RWPE1 (cell line): ENCODE measurements at places on chromosomes 12 and 14.

DNA sequence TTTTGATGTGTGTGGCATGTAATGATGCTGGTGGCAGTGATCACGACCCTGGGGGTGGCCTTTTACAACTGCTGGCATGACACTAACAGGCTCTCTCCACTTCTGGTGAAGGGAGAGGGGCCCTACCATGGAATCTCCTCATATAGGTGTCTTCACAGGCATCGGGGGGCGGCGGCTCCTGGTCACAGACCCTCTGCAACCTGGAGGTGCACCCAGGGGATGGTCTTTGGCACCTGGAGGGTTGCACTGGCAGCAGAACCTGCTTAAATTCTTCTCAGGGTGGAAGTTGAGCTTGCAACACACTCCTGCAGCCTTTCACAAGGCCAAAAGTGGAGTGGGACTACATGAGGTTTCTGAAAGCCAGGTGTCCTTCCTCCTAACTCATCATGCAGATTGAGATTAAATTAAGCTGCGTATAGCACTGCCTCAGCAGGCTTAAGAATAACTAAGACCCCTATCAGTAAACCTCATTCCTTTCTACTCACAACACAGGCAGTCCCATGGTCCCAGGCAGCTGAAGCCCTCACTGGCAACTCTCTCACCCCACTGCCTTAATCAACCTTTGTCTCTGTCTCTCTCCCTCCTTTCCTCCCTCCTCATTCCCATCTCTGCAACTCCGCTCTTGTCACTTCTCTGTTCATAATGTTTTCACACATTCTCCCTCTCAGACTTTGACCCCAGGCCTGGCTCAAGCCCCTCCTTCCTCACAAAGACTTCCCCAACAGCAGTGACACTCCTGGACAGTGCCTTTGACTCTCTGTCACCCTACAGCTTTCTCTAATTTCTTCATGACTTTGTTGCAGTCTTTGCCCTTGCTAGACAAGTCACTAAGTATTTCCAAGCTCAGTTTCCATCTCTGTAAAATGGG lies 18.9 kb downstream of the NID2 start:
- DNase-seq: no peak

DNA sequence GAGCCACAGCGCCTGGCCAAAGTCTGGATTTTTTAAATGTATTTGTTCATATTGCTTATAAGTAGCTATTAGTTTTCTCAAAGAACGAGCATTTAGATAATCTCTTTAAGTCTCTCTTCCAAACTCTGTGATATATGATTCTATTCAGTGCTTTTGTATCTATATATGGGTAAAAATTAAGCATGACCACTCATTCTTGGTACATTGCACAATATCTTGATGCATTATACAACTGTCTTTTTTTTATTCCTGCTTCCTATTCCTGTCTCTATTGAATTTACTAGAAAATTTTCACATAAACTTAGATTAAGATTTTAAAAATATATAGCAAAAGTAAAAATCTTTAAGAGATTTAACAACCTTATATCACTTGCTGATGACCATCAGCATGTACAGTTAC lies 29.1 kb downstream of the SOCS2 start:
- no peak for DNase-seq

DNA sequence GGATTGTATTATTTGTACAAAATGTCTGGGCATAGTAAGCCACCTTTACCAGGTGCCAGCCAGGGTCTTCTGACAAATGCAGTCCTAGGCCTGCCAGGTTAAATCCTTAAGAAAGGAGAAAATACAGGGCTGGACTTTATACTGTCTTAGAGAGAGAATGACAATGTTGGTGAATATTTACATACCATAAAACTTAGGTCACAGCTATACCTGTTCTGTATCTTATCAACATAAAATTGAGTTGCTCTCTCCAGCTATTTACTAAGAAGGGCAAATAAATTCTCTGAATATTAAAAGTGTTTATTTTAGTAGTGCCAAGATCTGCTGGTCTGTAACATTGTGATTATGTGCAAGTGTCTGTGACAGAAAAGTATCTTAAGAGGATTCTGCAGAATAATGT lies 971.1 kb downstream of the AACS start:
- no peak for DNase-seq

GRCh38 chr14:100576091-100577085 lies 10.8 kb downstream of the BEGAIN start:
- no peak for DNase-seq

DNA sequence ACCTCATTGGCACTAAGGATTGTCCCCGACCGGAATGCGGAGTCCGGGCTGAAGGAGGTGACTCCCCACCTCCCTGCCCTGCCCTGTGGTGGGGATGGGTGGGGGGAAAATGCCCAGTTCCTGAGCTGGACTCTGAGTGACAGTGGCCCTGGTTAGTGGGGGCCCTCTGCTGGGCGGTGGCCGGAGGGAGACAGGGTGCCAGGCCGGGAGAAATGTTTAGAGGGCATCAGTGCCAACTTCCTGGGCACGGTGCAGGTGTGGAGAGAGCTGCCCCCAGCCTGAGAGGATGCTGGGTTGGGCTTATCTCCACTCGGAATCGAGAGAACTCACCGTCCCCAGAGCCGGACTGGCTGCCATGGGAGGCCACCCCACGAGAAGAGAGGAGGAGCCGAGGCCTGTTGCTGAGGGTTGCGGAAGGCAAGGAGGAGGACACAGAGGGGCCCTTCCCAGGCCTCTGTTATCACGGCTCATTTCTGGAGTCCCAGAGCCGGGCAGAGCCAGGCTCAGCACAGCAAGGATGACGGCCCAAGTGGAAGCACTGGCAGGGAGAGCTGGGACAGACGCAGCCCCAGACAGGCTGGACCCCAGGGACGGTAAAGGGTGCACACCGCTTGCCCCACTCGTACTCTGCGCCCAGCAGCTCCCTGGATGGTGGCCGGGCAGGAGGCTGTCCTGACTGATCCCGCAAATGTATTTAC lies 156.7 kb downstream of the KIF26A start:
- DNase-seq: no peak

- peak; percentile 49 for DNase-seq
Observed at GRCh38 chr14:65255583-65256461, 153.5 kb upstream of the MAX start.

GRCh38 chr12:8913702-8914032 lies 642 bp upstream of the PHC1 start:
- no peak for DNase-seq

GRCh38 chr12:6383572-6384498 lies at the start of gene LTBR:
LTBR (plus strand) TSS chr12:6384162; CDS start chr12:6384359, 197 bp downstream.
- DNase-seq: peak; percentile 88

- DNase-seq: no peak
Observed at GRCh38 chr12:123055281-123055766, 74.8 kb downstream of the ARL6IP4 start.

DNA sequence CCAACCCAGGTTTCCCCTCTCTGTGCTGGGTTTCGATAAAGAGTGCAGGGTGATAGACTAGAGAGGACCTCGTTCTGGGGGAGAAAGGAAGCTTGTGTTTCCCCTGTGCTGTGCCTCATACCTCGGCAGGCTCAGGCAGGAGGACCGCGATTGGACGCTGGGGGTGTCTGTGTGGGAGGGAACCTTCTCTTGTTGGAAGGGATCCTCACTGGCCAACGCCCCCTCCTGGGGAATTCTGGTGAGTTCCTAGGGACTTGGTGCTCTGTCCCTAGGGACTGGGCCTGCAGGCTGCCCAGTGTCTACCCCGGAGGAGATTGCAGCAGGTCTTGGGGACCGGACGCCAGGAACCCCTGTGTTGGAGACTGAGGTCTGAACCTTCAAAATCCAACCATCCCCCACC lies 157.4 kb upstream of the PRMT8 start:
- DNase-seq: no peak

- DNase-seq: no peak
Observed at GRCh38 chr12:27952510-27952909, 20.0 kb downstream of the PTHLH start.

DNA sequence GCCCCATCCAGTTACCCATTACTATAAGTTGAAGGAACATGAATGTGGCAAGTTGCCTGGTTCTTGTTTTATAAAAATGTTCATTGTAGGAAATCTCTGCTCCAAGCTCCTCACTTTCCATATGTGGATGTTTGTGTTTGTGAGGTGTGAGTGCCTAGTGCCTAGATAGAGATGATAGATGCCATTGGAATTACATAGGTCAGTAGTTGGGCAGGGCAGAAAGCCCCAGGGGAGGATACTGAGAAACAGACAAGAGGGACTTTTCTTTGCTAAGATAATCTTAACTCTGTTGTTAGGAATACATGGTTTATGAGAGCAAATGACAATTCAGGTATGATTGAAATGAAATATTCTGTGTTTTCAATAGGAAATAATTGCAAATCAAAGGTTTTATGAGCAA lies 226.3 kb upstream of the GRIP1 start:
- DNase-seq: peak; percentile 8

DNA sequence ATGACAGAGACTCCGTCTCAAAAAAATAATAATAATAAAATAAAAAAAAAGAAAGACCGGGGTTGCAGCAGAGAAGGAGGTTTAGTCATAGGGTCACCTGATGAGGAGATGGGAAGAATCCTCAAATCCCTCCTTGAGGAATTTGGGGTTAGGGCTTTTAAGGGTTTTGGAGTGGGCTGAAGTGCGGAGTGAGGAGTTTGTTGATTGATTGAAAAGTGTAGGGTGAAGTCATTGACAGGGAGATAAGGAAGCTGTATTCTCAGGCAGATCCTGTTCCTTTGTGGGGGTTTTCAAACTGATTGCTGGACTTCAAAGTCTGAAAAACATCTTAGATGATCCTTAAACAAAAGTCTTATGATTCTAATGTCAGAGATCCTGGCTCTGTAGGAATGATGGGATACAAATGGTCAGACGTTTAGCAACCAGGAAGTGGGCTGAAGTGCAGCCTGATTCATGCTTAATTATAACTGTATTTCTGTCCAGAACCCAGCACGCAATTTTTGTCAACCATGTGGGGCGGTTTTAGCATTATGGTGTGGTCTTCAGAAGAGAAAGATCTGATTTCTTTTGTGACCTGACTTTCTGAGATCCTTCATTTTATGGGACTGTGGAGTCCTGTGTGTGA lies 16.0 kb downstream of the FNTB start:
- DNase-seq: no peak

DNA sequence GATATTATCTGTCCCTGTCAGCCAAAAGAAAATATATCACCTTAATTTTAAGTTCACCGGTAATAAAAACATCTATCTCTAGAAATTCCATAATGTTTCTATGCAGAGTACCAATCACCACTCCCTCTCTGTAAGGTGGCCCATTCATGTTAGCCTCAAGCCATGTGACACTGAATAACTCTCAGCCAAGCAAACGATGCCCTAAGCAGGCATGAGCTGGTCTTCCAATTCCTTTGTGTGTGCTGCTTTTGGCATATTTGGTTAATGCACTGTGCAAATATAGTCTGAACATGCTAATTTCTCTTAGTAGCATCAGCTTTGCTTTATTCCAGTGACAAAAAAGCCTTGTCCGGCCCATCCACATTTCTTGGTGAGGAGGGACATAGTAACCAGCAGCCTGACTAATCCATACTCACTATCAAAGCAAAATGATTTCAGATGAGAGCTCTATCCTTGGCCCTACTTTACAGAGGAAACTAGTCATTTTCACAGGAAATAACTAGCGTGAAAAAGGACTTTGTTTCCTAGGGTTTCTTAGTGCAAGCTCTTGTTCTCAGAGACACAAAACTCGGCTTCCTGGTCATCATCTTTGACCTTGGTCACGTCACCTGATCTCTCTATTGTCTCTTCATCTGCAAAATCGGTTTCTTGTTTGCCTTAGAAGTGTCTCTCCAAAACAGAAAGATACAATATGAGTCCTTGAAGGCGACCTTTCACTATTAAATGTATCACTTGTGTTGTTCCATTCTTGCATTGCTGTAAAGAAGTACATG lies 59.2 kb upstream of the RTRAF start:
- DNase-seq: no peak

DNA sequence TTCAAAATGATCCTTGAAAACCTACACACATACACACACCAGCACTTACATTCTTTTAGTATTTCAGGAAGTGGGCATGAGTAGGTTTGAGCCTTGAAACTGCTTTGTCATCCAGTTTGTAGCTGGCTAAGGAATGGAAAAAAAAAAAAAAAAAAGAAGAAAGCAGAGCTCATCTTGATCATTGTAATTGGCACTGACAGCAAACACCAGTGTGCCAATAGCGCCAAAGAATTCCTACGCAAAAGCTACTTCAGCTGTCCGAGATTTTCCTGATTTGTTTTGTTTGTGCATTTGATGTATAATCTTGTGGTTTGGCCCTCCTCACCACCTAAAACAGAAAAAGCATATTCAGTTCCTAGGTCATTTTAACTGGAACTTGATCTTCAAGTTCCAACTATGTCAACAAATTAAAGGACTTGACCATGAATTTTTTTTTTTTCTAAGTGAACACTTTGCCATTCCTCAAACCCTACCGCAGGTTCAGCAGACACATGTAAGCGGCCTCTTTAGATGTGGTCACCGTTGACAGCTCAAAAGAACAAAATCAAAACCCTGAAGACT lies 57.3 kb downstream of the FLRT2 start:
- DNase-seq: no peak

GRCh38 chr14:104341532-104342434 lies 203.4 kb downstream of the KIF26A start:
- DNase-seq: peak; percentile 79

GRCh38 chr12:80556566-80556965 lies 112.5 kb downstream of the PTPRQ start:
- DNase-seq: no peak

DNA sequence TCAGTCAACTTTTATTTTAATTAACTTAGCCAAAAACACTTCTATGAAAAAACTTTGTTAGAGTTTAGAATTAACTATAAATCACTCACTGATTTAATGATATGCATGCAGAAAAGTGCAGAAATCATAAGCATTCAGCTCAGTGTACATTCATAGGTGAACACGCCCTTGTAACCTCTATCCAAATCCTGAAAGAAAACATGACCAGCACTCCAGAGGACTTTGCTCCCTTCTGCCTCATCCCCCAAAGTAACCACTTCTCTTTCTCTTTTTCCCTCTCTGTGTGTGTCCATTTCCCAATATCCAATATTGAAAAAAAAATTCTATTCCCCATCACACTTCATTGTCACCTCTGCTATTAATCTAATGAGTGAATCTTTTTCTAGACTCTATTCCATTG lies 197.1 kb upstream of the FAR2 start:
- DNase-seq: no peak

DNA sequence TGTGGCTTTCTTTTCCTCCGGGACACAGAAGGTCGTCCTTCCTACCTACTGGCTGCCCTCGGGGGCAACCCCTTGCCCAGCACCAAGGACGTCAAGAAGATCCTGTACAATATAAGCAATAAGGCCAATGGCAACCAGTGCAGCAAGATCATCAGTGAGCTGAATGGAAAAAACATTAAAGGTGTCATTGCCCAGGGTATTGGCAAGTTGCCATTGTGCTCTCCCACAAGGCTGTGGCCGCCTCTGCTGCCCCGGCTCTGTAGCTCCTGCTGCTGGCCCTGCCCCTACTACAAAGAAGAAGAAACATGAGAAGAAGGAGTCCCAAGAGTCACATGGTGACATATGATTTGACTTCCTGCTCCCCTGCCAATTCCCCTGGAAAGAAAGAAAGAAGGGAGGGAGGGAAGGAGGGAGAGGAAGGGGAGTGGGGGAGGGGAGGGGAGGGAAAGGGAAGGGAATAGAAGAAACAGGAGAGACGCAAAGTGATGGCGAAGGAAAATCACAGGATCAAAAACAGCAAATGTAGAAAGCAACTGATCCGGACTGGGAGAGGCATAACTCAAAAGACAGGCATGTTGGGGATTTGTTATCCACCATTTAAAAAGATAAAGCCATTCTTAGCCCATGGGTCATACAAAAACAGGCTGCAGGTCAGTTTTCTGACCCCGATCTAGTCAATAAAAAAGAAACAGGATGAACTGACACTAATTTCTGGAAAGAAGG lies 61.3 kb upstream of the RESF1 start:
- no peak for DNase-seq

GRCh38 chr14:77965919-77966435 lies 166.1 kb downstream of the ADCK1 start:
- DNase-seq: peak; percentile 38

GRCh38 chr12:79644274-79645234 lies 46.2 kb downstream of the PAWR start:
- no peak for DNase-seq
